ENCODE measurements at places on chromosomes 5 and 9.

DNA sequence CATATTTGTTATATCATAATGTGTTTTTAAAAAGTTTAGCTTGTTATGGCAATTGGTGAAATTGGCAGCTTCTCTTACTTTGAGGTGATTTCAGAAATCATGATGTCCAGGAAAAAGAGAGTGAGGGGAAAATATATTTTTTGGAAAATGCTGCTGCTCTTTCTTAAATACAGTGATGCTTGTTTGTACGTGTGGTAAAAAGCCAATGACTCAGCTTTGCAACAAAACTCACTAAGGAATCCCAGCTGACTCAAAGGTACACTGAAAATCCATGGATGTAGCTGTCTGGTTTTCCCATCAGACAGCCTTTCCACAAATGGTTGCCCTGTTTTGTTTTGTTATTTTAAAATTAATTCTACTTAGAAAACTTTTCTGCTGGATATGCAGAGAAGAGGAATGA lies 306.4 kb upstream of the PAPPA start:
- DNase-seq, result no peak

DNA sequence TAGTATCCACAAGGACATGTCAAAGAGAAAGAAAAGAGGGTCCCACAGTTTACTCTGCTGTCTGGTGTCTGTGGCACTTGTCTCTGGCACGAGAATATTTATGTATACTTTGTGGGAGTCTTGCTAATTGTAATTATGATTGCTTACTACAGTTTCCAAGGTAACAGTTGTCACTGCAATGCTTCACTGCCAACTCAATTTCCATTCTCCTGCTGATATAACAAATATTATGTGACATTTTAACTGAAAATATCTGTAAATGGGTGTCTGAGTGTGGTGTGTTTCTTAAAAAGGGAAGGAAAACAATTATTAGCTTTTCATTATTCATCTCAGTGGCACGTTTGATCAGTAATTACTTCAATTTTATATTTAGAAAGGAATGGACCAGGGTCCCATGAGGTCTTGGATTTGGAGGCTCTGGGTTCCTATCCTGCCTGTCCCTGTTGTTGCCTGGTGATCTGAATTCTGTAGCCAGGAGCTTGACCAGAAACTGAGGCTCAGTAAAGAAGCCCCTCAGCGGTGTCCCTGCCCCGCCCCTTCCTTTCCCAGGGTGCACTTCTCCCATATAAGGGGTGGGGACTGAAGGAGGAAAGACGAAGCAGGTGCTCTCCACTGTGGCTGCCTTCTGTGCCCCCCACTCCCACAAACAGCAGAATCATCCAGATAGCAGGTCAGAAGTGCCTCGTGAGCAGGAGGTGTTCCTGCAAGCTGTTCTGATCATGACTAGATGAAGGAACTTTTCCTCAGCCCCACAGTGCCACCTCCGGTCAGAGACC lies 137.3 kb upstream of the KIF2A start:
- no peak for DNase-seq

DNA sequence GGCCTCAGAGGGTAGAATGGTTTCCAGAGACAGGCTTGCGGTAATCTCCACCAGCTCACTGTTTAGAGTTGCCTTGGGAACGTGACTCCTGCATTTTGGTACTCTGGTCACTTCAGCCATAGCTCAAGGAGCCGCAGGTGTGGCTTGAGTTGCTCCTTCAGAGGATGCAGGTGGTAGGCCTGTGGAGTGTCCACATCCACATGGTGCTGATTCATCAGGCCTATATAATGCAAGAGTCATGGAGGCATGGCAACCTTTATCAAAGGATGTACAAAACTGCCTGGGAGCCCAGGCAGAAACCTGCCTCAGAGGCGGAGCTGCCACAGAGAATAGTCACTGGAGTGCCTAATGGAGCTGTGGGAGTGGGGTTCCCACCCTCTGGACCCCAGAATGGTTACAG lies 114.2 kb downstream of the ANXA1 start:
- DNase-seq, result no peak

- no peak for DNase-seq
Observed at GRCh38 chr5:107502676-107503060, 168.1 kb downstream of the EFNA5 start.

DNA sequence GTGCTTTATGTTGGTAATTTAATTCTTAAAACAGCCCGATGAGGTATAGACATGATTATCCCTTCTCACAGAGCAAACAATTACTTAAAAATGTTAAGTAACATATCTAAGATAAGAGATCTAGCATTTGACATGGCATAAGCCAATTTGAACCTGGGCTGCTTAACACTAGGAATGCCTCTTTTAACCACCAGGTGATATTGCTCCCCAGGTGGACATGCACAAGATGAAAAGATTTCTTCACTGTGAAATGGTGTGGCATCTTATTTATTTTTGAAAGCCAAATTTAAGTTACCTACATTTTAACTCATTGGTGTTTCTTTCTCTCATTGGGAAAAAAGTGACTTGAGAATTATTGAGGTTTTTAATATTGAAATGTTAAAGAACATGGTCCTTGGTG lies 15.8 kb upstream of the LRRC70 start:
- DNase-seq, result no peak

DNA sequence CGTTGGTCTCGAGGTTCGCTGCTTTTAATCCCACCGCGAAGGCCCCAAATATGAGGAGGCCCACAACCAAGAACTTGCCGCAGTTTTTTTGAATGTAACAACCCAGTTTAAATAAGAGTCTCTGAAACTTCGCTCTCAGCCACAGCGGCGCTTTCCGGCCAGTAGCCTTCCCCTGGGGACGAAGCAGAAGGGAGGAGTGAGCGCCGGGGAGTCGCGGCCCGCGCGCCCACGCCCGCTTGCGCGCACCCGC lies 10.4 kb downstream of the PTCH1 start:
- DNase-seq, result peak; percentile 44

Measured in ACHN (cell line).